ENCODE measurements at places on chromosomes 1 and 21.

GRCh38 chr1:98482611-98483010 is 178.9 kb upstream of the SNX7 start:
- DNase-seq, result no peak

DNA sequence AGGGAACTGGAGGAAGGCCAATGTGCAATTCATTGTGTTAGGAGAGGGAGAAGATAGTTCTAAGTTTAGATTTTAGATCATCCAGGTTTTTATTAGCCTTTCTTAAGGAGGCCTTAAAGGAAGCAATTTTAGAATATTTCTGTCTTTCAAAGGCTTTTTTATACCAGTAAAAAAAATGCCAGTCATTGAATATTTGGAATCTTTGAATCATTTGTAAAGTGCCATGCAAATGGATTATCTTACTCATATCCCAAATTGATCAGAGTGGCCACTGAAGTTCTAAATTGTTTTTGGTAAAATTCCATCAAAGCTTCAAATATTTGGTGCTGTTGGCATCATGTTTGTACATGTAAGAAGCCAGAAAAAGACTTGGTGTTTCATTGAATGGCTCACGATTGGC is 244.8 kb downstream of the RPS6KC1 start:
- no peak for DNase-seq

GRCh38 chr1:154808261-154808908 is 61.7 kb downstream of the KCNN3 start:
- no peak for DNase-seq

DNA sequence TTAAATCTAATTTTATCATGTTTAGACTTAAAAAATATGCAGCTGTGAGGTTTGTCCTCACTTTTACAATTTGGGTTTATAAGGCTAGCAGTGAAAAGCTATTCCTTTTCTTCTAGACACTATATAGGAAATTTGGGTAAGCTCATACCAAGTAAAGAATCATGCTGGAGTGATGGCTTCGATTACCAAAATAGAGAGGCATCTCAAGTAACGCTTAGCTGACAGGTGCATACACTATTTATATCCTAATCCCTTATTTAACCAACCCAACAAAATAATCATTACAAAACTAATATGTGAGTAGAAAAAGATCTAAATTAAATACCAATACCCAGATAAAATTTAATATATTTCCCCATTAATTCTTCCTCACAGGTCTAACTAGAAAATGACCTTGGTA is 193.2 kb downstream of the LHX8 start:
- DNase-seq, result no peak

GRCh38 chr1:85629532-85629920 is 49.0 kb downstream of the CCN1 start:
- no peak for DNase-seq

- no peak for DNase-seq
Measured at GRCh38 chr1:115647507-115647906, 5.7 kb downstream of the VANGL1 start.

GRCh38 chr1:38068980-38069340 is 22.4 kb upstream of the POU3F1 start:
- DNase-seq, result no peak

- DNase-seq, result no peak
Measured at GRCh38 chr1:22228074-22228473, 85.2 kb upstream of the WNT4 start.

DNA sequence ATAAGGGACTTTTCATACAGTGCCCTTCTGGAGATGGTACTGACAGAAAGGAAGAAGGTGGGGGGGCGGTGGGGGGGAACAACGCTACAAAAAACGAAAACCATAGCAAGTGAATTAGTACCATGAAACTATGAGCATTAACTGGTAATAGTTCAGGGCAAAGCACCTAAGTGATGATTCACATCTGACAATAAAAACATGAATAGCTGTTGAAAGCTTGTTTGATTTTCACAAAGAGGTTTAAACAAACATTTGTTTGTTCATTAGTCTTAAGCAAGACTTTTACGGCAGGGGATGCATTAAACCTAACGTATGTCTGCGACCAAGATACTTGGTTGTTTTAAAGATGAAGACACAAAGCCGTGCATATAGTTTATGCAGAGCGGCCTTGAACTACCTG is 177.5 kb downstream of the LMO4 start:
- no peak for DNase-seq

GRCh38 chr1:102085896-102086295 is 89.2 kb upstream of the OLFM3 start:
- DNase-seq, result no peak

DNA sequence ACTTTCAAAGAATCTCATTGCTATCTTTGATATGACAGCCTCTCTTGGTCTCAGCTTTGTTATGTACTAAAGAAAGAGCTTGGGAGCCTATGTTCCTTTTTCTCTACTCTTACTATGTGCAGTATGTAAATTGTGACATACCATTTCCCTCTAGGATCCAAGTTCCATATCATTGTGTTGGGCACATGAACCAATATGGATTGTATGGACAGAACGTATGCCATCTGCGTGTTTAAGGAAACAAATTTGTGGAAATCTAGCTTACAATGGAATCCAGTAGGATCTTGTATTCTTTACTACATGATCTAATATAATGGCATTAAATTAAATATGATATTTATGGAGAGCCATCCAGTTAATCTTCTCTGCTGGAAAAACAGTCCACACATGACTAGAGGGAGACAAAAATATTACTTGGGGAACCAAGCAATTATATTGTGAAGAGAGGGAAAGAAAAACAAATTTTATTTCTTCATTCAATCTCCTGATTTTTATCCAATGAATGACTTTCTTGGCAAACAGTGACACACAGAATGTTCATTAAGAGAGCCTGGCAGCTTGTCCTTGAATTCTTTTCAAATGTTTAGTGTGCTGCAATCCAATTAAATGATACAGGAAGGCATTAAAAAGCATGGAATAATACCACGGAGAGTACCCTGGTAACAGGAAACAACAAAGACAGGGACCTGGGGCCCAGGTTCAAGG is 106.5 kb upstream of the DAB1 start:
- DNase-seq, result no peak

DNA sequence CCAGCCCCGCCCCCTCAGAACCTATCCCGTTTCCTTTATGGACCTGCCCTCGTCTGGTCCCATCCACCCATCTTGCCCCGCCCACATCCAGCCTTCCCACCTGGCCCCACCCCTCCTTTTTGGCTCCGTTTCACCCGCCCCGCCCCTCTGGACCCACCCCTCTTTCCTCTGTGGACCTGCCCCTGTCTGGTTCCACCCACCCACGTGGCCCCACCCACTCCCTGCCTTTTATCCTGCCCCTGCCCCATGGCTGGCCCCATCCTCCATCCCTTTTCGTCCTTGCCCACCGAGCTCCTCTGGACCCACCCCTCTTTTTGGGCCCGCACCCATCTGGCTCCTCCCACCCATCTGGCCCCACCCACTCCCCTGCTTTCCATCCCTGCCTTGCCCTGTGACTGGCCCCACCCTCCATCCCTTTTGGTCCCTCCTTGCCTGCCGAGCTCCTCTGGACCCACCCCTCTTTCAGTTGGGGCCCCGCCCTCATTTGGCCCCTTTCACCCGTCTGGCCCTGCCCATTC is 177.3 kb downstream of the CAMTA1 start:
- DNase-seq, result no peak

Data from esophagus squamous epithelium (tissue), 5 donors.